Lower leg skin (tissue), 4 donors: ENCODE measurements at places on chromosomes 11 and 22. TPM values are rescaled to one million over a fixed set of nuclear protein-coding genes. Genes with fewer than 3 reads are reported as not detected.

GRCh38 chr11:124864176-124864891, 898 bp upstream of the ROBO3 start:
- DNase-seq, result no peak

MS4A6A gene
- 4.1 TPM for total RNA-seq

GRCh38 chr11:17887779-17888178, 125.1 kb downstream of the SERGEF start:
- DNase-seq, result no peak

GRCh38 chr22:41184679-41185078, 20.4 kb upstream of the L3MBTL2 start:
- no peak for DNase-seq

MB gene
- 23.4 TPM for total RNA-seq

DNA sequence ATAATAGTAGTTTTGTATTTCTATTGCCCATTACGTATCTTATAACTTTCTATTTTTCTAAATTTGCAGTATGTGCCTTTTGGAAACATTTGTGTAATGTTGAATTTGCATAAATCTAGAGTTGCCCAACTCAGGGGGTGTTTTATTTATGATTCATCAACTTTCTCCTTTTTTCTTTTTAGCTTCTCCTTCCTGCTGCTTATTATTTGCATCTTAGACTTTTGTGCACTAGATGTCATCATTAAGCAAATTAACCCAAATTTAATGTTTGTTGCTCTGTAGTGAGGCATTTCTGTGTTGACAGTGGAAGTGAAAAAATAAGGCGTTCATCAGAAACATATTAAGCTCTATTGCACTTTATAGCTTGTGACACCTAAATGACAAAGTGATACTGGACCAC, 56.2 kb upstream of the ZBED5 start:
- DNase-seq, result no peak

DNA sequence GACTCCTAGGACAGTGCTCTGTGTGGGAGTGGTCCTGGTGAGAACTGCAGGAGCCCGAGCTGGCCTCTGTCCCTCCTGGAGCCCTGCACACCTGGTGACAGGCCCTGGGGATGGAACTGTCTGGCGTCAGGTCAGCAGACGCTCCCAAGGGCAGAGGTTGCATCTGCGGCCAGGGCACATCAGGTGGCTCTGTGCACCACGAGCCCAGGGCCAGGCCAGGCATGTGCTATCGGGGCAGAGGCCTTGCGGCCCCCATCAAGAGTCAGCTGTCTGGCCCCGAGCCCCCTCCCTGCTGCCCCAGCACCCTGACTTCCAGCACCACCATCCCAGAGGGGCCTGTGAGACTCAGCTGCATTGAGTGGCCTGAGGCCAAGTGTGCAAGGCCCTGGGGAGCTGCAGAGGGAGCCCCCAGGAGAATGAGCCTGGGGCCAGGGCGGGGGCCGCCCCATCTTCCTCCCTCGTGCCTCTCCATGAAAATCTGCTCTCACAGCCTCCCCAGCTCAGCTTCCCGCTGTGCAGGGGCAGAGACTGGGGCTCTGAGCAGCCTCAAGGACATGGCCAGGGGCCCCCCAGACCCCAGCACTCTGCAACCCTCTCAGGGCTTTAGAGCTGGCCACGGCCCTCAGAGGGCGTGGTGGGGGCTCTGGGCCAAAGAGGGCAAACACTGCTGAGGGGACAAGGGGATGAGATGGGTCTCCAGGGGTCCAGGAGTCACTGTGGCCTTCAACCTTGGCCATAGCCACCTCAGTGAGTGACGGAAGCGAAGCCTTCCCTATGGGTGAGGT, 56.4 kb downstream of the RTL6 start:
- DNase-seq, result peak; percentile 75

GRCh38 chr22:49062802-49063544, 764.7 kb downstream of the BRD1 start:
- no peak for DNase-seq

APOL1 gene
- total RNA-seq, result 0.46 TPM

DNA sequence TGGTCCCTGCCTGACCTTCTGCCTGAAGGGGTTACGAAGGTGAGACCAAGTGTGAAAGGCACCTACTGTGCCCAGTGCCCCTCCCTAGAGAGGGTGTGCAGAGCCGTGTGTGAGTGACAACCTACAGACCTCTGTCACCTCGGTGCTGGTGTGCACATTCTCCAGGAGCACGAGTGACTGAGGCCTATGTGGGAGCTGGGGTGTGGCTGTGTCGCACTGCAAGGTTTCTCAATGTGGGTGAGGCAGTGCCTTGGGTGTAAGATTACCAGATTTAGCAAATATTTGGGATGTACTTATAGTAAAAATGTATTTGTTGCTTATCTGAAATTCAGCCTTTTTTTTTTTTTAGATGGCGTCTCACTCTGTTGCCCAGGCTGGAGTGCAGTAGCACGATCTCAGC, 5.6 kb downstream of the STARD10 start:
- DNase-seq, result no peak

HEPHL1 gene
- total RNA-seq, result 1.7 TPM

DNA sequence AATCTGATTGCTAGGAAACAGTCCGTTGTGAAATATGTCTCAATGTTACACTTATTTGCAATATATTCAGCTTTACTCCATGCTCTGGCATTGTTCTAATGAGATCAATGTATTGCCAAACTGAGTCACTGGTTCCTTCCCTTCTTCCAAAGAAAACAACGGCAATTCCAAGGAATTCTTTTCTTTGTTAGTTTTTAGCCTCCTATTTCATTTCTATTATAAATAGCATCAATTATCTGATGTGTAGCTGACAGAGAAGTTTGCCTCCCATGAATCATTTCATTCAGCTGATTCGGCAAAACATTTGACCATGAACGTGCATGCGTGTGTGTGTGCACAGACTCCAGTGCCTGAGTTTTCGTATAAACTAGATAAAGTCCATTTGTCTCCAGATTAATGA, 346.8 kb downstream of the ETS1 start:
- no peak for DNase-seq

LPXN gene
- total RNA-seq, result 5.9 TPM

- DNase-seq, result no peak
These were observed 616 bp downstream of the OR10S1 start for GRCh38 chr11:123976770-123977560.

SCN3B gene
- 5.1 TPM for total RNA-seq

SYT8 gene
- 108 TPM for total RNA-seq

- DNase-seq, result no peak
These were observed 8.0 kb downstream of the ANO1 start for GRCh38 chr11:70085815-70086769.

GRCh38 chr11:118820412-118821357, 29.7 kb upstream of the DDX6 start:
- peak; percentile 14 for DNase-seq

DNA sequence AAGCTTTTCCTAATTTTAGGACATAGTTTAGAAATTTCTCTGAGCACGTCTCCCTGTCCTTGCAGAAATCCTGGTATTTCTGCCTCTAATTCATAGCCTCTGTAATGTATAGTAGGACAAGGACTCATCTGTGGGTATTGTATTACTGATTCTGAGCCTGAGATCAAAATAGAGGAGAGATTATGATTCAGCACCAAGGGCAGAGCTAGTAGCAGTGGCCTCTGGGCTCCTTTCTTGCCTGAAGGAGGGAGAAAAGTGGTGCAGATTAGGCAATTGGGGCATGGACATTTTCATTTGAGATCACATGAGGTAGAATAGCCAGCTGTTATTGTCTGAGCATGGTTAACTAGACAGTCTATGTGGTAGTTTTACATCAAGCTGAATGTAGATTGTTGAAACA, 2.8 kb downstream of the MADD start:
- no peak for DNase-seq

GRCh38 chr22:28952857-28953256, 69.5 kb downstream of the ZNRF3 start:
- peak; percentile 31 for DNase-seq

DNA sequence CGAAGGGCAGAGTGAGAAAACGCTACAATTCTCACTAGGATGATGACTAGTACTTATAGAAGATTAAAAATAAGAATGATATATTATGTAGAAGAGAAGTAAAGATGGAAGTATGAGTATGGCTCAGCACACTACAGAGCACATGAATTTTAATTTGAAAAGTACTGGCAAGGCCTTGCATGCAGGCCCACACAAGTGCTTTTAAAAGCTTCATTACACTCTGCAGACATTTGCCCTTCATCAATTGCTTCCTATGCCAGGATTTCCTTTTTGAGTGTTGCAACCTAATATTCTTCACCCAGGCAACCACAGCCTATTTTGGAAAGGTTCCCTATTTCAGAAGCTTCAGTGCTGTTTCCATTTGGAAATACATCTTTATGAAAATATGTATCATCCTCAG, 81.1 kb downstream of the LARGE2 start:
- no peak for DNase-seq

- no peak for DNase-seq
These were observed 83.2 kb downstream of the ZBTB16 start for GRCh38 chr11:114142707-114143106.

- no peak for DNase-seq
These were observed 74.8 kb upstream of the CLDN5 start for GRCh38 chr22:19599004-19599403.

GRCh38 chr11:78850078-78850477, 275.4 kb upstream of the NARS2 start:
- no peak for DNase-seq

SLC37A2 gene
- 137 TPM for total RNA-seq

KCNQ1 gene
- total RNA-seq, result 1.0 TPM

OR51E1 gene
- 0.13 TPM for total RNA-seq

DNA sequence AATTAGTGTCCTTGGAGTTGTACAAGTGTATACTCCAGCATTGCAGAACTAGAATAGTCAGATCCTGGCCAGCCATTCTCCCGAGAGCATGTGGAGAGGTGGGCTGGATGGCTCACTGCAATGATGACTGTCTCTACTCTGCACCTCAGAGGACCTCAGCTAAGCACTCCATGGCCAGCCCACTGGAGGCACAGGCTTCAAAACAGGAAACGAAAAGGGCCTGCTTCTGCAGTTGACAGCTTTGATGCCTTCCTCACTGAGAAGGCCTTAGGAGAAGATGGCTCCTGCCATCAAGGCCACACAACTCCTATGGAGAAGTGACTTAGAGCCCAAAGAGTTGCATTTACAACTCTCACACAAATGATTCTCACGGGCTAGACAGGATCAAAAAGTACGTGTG, 9.1 kb downstream of the POLD4 start:
- DNase-seq, result no peak

TSG101 gene
- total RNA-seq, result 82.1 TPM

DNA sequence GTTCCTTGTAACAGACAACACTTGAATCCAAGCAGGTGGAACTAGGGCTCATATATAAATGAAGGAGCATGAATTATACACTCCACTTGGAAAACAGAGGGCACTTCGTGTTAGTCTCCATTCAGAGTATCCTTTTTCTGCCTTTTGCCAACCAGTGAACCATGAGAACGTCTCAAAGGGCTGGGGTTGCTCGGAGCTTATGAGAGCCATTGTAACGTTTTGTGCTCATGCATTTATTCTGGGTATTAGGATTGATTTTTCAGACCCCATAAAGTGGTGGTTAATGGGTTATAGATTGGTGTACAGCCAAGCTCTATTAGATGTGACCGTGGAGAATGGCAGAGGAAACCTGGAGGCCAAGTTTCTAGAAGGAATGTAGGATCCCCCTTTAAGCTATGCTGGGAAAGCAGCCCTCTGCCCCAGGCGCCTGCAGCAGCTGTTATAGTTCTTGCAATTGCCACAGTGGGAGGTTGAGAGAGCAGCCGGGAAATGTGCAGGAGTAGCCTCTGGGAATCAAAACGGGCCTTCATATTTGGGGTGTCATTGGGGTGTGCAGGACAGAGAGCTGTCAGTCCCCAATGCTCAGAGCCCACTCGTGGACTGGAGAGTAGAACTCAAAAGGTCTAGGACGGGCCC, 54.6 kb upstream of the ASPHD2 start:
- no peak for DNase-seq

DNA sequence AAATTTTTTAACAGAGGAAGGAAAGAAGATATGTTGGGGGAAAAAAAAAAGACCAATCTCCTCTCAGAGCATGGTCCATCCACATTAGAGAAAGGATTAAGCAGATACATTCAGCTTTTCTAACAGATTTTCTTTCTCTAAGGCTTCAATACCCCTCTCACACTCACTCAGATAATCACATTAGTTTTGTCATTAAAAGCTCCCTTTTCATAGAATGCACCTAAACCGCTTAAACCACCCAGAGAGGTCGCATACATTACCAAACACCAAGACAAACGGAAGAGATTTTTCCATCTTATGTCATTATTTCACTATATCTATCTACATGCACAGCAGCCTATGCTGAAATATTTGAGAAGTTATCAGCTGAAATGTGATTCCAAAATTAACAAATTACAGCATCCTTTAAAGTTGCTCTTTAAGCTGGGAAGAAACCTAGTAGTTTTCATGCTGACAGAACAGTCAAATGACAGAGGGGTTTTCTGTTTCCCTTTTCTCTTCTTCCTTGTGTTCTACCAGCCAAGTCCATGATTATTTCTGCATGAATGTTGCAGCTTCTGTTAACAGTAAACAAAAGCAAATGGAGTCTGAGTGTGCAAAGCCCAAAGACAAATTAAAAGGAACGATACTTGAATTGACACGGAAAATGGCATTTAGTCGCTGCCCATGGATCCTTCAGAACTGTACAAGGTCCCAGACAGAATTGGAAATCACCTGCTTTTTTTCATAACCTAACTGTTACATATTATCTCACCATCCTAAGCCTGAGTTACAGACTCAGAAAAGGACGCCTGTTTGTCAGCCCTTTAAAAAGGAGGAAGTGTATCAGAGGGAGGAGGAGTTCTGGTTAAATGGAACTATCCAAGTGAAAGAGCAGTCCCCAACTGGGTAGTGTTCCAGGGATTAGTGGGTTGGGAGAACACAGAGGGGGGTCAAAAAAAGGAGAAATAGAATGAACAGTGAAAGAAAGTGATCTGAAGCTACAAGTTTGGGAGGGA, 54.6 kb downstream of the PRCP start:
- DNase-seq, result no peak

- no peak for DNase-seq
These were observed 8.9 kb upstream of the UCP2 start for GRCh38 chr11:73991471-73992006.

POLR2F gene
- 33.3 TPM for total RNA-seq
